NCI-H1092 (cell line): ENCODE measurements at places on chromosomes 13 and 19.

DNA sequence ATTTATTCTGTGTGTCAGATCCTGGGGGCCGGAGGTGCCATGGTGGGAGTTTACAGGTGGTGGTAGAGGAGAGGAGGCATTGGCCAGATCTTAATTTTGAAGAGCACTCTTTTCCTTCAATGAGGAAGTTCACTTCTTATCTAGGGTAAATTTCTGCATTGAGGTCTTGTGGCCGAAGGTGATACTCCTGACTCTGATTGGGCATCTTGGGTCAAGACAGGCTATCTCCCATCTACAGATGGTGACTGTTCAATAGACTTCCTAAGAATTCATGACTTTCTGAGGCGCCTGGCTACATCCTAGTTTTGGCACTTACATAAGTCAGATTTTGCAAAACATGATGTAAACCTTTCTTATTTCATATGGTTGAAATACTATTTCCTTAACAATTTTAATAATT is 135.2 kb downstream of the SUCLA2 start:
- DNase-seq: no peak

GRCh38 chr19:58033741-58034476 is at the start of gene ZSCAN1:
ZSCAN1 (plus strand) TSS chr19:58034025; CDS start chr19:58037837, 3,812 bp downstream.
- peak; percentile 89 for DNase-seq

DNA sequence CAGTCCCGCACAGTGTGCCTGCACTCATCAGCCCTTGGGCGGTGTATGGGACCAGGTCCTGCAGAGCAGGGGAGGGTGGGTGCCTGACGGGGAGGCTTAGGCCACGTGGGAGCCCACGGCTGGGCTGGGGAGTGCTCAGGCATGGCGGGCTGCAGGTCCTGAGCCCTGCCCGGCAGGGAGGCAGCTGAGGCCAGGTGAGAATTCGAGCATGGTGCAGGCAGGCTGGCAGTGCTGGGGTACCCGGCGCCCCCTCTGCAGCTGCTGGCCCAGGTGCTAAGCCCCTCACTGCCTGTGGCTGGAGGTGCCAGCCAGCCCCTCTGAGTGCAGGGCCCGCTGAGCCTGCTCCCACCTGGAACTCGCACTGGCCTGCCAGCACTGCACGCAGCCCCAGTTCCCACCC is 630.9 kb upstream of the PCDH20 start:
- DNase-seq: no peak

- DNase-seq: no peak
Measured at GRCh38 chr13:49530457-49530856, 34.7 kb downstream of the PHF11 start.

GRCh38 chr19:17576758-17577456 is 21.5 kb downstream of the COLGALT1 start:
- DNase-seq: no peak

DNA sequence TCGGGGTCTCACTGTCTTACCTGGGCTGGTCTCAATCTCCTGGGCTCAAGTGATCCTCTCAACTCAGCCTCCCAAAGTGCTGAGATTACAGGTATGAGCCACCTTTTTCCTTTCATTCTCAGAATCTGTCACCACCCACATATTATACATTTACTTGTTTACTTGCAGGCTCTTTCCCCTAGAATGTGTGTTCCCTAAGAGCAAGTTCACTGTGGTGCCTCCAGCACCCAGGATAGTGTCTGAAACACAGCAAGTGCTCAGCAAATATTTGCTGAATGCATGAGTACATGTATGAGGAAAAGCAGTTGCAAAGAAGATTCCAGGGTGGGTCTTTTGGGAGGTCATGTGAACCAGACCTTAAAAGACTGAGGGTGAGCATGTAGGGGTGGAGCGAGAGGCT is 96.8 kb downstream of the RGCC start:
- no peak for DNase-seq

- no peak for DNase-seq
Measured at GRCh38 chr19:54129617-54129996, 8.0 kb upstream of the CNOT3 start.

DNA sequence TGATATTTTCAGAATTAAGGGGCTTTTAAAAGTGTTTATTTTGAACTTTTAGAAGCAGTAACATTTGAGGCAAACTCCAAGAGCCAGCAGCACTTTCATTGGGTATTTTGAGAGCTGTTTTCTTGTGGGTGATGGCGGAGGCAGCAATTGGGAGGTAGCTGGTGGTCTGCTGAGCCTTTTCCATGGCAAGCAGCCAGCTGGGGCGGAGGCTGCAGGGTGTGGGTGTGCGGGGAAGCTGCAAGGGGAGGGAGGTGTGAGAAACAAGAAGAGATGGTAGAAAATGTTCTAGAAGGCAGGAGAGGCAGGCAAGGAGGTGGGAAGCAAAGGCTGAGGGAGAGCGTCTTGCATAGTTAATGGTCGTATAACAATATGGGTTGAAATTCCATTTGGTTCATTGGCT is 223.4 kb upstream of the HTR2A start:
- no peak for DNase-seq

GRCh38 chr19:4636151-4636717 is 3.1 kb upstream of the TNFAIP8L1 start:
- peak; percentile 31 for DNase-seq

DNA sequence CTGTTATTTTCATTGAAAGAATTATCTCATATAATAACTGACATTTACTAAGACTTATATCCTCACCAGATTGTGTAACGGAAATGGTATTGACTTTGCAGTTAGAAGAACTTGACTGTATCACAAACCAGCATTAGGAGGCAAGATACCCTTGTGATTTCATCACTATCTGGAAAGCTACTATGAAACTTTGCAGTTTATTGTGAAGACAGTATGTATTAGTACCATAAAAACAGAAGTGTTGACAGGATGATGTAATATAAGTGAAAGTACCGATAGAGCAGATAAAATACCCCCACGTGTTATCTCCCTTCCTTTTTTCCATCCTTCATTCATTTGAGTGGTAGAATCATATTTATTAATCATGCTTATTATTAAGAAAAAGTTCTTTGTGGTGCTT is 365.7 kb upstream of the KLHL1 start:
- no peak for DNase-seq

DNA sequence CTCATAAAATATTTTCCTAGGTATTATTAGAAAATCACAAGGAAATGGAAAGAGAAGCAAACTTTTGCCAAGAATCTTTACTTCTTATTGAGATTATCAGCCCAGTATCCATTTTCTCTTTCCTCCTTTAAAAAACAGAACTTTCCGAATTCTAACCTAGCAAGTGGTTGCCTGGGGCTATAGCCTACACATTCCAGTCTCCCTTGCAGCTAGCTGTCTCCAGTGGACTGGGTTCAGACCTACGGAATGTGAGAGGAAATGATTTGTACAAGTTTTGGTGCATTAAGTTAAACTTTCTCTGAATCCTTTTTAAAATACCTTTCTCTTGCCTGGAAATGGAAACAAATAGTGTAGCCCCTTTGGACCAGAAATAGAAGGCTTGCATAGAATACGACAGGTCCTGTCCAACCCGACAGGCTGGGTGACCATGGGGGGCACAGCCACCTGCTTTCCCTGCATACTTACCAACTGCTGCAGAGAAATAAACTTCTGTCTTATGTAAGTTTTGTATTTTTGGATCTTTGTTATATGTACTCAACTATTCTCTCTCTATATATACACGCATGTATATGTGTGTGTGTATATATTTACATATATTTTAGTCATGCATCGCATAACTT is 185.9 kb downstream of the NALCN start:
- no peak for DNase-seq

GRCh38 chr19:2033825-2034159 is 17.3 kb downstream of the MKNK2 start:
- DNase-seq: no peak

GRCh38 chr19:7868671-7869452 is 5.3 kb downstream of the PRR36 start:
- DNase-seq: no peak

DNA sequence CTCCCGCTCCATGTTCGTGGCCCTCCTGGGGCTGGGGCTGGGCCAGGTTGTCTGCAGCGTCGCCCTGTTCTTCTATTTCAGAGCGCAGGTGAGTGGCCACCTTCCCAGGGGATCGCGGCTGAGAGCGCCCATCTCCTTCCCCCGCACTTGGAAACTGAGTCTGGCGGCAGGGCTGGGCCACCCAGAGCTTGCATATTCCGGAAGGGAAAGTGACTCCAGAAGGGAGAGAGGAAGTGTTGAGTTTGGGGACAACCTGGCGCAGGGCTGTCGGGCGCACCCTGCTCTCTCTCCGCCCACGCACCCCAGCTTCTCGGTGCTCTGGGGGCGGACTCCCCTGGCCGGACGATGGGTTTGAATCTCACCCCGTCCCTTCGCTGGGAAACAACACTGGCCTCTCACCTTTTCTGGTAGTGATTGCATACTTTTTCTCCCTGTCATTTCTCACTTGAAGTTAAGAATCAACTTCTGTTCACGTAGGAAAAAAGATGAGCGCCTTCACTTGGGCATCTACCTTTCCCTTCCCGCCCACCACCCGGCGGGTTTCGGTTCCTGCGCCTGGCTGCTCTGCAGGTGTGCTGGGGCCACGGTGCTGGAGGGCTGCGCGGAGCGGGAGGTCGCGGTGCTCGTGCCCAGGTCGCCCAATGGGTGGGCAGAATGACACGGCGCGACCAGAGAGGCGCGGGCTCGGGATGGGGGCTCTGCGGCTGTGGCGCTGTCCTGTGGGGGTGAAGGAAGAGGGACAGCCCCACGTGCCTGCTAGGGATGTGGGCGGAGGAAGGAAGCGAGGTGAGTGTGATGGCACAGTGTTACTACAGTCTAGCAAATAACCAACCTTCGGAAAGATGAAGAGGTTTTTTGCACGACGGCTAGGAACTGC is 721 bp downstream of the TNFSF11 start:
- DNase-seq: no peak

DNA sequence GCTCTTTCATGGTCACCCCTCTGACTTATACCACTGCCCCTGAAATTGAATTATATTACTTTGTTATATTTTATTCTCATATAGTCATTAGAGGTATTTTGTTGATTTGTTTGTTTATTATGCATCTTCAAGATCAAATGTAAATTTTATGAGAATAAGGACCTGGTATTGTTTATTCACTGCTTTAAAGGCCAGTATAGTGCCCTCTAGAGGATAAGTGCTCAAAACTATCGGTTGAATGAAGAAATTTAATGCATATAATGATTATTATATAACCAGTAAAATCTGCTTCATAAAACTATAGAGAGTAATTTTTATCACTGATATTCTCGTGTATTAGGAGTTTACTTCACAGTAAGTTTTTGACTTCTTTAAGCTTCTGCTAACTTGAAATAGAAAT is 1401.9 kb downstream of the SLITRK1 start:
- no peak for DNase-seq

DNA sequence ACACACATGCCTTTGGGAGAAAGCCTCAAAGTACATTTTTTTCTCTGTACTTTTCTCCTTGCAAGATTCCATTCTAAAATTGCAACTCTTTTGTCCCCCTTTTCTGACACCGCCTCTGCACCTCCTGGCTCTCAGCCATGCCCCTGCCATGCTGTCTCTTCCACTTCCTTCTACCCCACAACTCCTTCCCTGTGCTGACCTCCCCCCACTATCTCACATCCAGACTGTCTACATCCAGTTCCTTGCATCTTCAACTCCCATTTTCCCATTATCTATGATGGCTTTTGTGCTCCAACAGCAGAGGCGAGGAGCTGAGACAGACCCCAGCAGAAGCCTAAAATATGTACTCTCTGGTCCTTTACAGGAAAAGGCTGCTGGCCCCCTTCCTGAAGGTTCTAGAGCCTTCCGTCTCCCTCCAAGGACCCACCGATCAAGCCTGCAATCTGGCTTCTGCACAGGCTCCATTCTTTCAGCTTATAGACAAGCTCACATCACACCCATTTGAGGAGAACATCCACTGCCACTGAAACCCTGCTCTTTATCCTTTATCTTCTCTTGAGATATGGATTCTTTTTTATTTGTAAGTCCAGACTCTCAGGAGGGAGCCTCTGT is 50.2 kb downstream of the RFX2 start:
- no peak for DNase-seq

DNA sequence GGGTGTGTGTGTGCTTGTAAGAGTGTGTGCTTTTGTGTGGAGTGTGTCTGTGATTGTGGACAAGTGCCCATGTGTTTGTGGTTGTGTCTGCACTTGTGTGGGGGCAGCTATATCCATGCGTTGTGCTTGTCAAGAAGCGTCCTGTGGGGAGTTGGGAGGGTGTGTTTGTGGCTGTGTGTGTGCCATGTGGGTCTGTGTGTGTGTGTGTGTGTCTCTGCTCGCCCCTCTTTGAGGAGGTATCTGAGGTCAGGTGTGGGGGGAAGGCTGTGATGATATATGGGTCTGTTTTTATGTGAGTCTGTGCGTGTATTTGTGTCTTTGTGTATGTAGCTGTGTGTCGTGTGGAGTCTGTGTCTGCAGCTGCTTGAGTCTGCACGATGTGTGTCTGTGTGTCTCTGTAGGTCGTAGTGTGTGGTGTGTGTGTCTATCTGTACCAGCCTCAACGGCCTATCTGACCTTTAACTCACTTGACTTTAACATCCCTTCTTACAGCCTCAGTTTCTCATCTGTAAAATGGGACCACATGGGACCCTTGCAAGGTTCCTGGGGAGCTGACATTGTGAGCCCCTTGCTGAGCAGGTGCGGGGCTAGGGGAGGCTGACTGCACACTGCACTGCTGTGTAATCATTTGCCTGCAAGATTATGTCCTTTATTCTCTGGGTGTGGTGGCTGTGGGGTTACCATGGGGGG is 4.0 kb upstream of the NFIC start:
- no peak for DNase-seq

DNA sequence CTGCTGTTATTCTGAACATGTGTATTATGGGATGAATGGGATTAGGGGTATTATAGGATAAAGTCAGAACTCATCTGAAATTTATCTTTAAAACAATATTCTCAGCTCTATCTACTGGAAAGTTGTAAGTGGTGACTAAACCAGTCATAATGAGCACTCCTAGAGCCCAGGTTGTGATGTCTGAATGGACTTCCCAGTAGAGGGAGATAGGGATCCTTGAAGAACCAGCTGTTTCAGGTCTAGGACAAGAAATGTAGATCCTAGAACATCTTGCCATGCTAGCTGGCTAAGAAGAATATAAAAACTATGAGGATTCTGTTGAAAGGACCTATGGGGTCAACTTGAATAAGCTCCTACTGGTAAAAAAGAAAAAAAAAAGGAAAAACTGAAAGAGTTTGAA is 310.8 kb downstream of the SLC7A1 start:
- DNase-seq: no peak

GRCh38 chr13:45456196-45456972 is 8.4 kb upstream of the COG3 start:
- no peak for DNase-seq
